Astrocyte of the hippocampus (primary cell): ENCODE measurements at places on chromosomes 12 and 14.

GRCh38 chr14:94227029-94227428 lies 52.9 kb downstream of the PPP4R4 start:
- no peak for DNase-seq

DNA sequence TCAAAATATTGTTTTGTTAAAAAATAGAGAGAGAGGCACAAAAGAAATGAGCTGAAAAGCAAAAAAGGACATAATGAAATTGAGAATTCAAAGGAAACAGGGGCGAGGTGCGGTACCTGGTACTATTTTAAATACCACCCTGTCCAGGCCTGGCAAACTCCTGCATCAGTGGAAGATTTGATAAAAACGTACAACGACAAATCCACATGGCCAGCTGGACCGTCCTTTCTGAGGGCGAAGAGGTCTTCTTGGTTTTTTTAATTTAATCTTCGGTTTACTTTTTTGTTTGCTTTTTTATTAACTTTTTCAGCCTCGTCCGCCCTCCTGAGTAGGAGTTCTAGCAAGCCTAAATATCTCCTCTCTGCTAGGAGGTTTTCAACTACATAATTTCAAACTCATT lies 11.9 kb downstream of the BCL11B start:
- no peak for DNase-seq

- no peak for DNase-seq
Measured at GRCh38 chr12:17528394-17528793, 561.6 kb downstream of the RERGL start.

GRCh38 chr12:22272335-22273151 lies 62.0 kb downstream of the ST8SIA1 start:
- DNase-seq: peak; percentile 23

DNA sequence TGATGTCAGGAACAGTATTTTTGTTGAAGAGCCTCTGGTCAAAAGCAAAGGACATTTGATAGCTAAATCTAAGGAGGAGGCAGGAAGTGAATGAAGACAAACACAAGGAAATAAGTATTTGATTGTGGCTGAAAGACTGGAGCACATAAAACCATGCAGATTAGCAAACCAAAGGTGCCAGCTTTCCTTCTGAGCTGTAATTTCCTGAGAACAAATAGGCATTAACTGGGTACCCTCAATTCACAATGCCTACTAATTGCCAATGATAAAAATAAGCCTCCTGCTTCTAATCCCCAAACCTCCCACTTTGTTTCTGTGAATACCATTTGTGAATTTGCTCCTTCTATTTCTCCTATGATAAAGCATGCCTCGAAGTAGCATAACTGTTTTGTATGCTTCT lies 1279.6 kb upstream of the USP15 start:
- no peak for DNase-seq

DNA sequence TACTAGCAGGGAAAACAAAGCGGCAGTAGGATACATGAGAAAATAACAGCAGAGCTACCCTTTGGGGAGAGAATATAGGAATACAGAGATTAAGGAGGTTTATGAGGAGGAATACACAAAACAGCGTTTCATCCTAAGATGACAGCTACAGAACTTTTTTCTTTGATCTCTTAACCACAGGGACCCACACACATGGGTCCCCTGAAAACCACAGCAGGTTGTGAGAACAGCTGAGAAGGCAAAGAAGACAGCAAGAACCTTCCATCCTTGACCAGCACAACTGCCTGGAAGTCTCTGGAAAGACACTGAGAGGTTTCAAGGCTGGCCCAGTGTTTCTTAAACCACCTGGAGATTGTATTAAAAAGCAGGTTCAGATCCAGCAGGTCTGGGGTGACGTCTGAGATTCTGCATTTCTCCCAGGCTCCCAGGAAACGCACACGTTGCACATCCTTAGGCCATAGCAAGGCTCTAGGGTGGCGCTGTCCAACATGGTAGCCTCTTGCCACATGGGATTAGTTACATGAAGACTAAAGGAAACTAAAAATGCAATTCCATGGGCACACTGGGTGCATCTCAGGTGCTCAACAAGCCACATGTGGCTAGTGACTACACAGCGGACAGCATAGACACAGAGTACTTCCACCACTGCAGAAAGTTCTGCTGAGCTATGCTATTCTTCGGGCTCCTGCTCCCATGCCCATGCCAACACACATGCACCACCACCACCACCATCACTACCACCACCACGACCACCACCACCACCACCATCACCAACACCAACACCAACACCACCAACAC lies 92.3 kb downstream of the FOXN3 start:
- no peak for DNase-seq

- DNase-seq: no peak
Measured at GRCh38 chr12:124196236-124196635, 98.7 kb upstream of the RFLNA start.

DNA sequence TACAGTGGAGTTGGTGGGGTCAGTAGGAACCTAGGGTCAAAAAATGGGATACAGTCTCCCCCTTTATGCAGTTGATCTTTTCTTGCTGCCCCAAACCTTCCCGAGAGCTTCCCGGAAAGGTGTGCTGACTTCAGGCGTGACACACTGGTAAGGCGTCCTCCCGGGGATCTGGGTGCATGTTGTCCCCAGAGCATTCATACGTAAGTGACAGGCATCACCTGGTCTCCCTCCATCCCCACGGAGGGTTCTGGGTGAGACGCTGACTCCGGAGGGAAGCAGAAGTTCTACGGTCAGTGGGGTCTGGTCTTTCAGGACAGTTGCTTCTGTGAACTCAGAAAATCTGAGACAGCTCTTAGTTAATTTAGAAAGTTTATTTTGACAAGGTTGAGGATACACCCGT lies 159.6 kb upstream of the RTL1 start:
- DNase-seq: no peak

DNA sequence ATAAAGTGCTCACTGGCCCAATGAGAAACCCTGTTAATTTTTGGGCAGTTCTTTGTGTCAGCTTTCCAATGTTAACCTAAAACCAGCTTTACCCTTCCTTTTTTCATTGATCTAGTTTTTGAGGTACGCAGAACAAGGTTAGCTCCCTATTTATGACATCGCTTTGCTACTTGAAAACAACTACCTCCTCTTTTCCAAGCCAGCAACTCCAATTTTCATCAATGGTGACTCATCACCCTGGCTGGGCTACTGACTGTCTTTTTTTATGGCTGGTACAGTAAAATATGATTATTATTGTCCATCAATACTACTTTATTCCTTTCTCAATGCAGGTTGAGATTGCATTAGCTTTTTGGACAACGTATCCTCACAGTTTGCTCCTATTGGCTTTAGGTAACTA lies 22.5 kb upstream of the AKAP6 start:
- DNase-seq: peak; percentile 32

GRCh38 chr12:107567876-107568619 lies 117.6 kb upstream of the PWP1 start:
- no peak for DNase-seq
